Right hindlimb (tissue), 1 donor: ENCODE measurements at places on chromosomes 11 and 22.

GRCh38 chr11:33655842-33656600 lies 44.6 kb downstream of the C11orf91 start:
- DNase-seq, result no peak

DNA sequence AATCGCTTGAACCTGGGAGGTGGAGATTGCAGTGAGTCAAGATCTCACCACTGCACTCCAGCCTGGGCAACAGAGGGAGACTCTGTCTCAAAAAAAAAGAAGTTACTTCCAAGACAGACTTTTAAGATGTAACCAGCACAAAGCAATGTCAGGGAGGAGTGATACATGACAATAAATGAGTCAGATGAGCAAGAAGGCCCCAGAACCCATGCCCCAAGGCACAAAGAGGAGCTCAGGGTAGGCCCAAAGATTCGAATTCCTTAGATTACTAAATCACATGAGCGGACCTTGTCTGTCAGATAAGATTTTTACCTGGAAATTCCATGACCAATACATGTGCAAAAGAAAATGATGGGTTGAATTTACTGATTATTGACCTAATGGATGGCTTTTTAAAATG lies 10.5 kb upstream of the JHY start:
- no peak for DNase-seq

DNA sequence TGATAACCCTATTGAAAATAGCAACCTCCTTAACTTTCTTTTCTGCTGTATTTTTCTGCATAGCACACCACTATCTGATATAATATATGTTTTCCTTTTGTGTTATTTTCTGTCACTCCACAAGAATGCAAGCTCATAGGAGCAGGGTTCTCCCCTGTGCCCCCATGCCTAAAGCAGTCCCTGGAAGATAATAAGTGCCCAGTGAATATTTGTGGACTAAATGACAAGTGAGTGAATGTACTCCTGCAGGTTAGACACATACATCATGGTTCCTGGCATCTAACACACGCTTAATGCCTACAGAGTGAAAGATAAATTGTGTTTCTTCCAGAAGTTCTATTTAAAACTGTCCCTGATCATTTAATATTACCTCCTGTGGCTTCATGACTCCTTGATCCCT lies 23.9 kb upstream of the OR9Q2 start:
- DNase-seq, result no peak

DNA sequence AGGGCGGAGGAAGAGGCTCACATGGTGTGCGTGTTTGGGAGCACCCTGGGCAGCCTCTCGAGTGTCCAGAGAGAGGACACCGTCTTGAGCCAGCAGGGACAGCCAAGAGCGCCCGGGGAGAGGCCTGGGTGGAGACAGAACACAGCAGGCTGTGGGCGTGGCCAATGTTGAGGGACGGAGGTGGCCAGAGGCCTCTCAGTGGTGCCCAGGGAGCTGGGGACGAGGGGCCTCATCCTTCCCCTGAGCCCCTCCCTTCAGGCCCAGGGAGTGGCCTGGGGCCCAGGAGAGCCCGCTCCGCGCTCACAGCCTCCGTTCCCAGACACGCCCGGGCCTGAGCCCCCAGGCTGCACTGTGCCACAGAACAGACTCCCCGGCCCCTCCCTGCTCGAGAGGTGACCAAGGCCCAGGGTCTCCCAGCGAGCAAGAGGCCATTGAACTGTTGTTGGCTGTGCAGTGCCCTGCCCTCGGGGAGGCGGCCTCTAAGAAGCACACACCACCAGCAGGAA lies 48.4 kb downstream of the CDKN1C start:
- DNase-seq, result peak; percentile 77

DNA sequence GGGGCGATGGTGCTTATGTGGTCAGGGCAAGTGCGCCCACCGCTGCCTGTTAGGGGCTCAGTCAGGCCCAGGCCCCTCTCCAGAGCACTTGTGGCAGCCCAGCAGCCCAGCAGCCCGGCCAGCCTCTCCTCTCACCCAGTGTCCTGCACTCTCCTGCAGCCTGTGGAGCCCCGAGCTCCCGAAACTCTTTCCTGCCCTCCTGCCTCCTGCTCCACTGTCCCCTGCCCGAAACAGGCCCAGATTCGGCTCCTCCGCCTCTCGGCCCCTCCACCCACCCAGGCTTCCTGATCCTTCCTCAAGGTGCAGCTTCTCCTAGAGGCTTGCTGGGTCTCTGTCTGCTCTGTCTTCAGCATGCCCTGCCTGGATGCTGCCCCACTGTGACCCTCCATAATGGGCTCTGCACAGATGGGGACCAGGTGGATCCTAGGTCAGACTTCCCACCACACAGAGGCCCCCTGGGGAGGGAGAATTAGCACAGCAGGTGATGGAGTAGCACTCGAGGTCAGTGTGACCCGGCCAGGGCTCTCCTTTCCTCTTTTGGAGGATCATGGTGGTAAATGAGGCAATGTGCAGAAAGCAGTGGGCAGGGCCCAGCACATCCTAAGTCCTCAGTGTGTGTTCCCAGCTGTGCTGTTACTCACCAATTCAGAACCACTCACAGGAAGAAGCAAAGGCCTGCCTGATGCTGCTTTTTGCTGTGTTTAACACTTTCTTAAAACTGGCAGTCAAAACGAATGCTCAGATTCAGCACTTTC lies 18.6 kb upstream of the NAP1L4 start:
- DNase-seq, result no peak

DNA sequence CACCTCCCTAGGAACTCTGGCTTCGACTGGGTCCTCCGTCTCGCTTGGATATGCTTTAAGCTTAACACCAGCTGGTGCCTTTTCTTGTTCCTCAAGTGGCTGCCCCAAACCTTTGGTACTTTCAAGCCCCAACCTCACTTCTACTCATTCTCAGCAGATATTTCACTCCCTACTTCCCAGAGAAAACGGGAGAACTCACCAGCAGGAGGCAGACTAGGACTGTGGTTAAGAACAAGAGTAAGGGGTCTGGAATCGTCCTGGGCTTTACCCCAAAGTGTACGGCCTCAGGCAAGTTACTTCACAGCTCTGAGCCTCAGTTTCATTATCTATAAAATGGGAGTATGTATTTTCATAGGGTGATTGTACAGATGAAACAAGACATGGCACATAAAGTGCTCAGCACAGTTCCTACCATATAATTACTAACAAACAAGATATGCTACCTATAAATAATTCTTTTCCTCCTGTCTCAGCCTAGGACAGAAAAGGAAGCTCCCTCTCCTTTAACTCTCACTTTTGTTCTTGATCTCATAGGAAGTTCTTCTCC lies 37.8 kb downstream of the PAMR1 start:
- peak; percentile 55 for DNase-seq

GRCh38 chr22:49087198-49087597 lies 740.5 kb downstream of the BRD1 start:
- peak; percentile 66 for DNase-seq

GRCh38 chr11:129620237-129621104 lies 195.2 kb upstream of the TMEM45B start:
- DNase-seq, result no peak

DNA sequence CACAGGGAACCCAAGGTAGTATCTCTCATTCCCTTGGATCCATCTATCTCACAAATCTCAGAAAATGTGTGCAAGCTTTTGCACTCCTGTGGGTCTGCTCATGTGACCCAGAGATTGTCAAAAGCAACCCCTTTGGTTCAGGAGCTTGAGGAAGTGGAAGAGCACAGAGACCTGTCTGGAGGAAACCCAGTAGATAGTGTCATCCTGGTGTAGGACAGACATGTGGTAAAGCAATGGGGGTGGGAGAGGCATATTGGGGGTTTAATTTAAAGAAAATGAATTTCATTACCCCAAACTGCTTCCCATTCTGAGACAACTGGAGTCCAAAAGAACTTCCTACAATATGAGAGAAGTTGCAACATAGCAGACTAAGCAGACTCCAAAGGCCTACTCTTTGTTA lies 5.8 kb upstream of the MS4A14 start:
- DNase-seq, result no peak

- no peak for DNase-seq
Observed at GRCh38 chr11:69452206-69452987, 29.1 kb upstream of the LINC01488 start.

- DNase-seq, result no peak
Observed at GRCh38 chr11:69635804-69636511, 5.0 kb upstream of the CCND1 start.

GRCh38 chr11:121244884-121245283 lies 47.7 kb upstream of the SC5D start:
- no peak for DNase-seq
